Adrenal gland (tissue), 19 donors: ENCODE measurements at places on chromosomes 6 and 20. TPM values are rescaled to one million over a fixed set of nuclear protein-coding genes. Genes with fewer than 3 reads are reported as not detected.

Gene NKX2-4
- polyA plus RNA-seq = not detected

- no peak for DNase-seq
Observed at GRCh38 chr6:29763491-29764289, 40.5 kb downstream of the HLA-F start.

- no peak for DNase-seq
Observed at GRCh38 chr6:2968600-2969135, 2.7 kb downstream of the SERPINB6 start.

DNA sequence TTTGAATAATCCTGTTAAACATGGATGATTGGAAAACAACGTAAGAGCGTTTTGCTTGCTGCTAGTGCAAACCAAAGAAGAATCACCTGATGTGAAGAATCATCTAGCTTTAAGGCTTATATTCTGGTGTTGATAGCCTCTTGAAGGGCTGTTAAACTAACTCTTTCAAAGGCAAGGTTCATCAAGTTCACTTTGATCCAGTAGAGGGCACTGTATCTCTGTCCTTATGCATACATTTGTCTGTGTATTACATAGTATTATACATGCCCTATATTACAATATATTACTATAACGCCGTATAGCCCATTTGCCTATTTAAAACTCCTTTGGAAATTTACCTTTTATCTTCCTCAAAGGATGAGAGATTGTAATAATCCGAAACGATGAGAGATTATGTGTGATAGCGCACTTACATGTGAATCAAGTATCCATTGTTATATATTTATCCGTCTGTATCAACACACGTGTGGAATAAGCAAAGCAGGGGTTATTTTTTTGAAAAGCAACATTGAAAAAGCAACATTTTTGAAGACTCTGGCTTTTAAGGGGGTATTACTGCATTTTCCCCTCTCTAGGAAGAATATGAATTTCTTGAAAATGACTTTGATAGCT is 50.8 kb upstream of the NRN1 start:
- no peak for DNase-seq

- no peak for DNase-seq
Observed at GRCh38 chr6:8005136-8005535, 59.1 kb downstream of the BLOC1S5 start.

Gene FAM217B
- polyA plus RNA-seq = 3.9 TPM

- no peak for DNase-seq
Observed at GRCh38 chr20:56805966-56806365, 176.9 kb downstream of the TFAP2C start.

DNA sequence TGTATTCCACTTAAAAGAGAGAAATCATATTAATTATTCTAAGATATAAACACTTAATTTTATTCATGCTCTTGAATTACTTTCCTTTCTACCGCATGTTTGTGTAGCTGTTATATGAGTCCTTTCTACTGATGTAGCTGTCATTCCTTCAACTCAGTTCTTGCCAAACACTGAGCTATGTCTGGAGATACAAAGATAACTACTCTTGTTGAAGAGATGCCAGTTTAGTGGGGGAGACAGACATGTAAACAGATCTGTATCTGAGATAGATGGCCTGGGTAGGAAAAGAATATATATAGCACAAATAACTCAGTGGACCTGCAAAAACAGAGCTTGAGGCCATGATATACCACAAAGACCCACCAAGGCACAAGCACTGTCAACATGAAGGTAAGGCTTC is 157.3 kb downstream of the BTBD9 start:
- no peak for DNase-seq

GRCh38 chr6:38337819-38338465 is 301.8 kb downstream of the BTBD9 start:
- no peak for DNase-seq

Gene SLC32A1
- polyA plus RNA-seq = not detected
